Dermis blood vessel endothelial cell (primary cell): ENCODE measurements at places on chromosomes 1 and 21. TPM values are rescaled to one million over a fixed set of nuclear protein-coding genes. Genes with fewer than 3 reads are reported as not detected.

DNA sequence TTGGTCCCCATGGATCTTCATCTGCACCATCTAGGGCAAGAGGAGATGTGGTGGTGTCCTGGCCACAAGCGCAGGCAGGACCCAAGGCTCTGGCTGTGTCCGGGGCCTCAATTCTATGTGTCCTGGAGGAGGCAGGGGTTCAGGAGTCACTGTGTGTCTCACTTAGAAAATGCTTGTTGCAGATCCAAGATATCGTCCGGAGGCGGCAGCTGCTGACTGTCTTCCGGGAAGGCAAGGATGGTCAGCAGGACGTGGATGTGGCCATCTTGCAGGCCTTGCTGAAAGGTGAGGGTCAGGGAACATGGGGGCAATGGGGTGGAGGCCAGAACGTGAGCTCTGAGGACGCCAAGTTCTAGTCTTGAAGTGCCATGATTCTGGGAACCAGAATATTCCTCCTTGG is 29.1 kb downstream of the TRPM2 start:
- DNase-seq: no peak

DNA sequence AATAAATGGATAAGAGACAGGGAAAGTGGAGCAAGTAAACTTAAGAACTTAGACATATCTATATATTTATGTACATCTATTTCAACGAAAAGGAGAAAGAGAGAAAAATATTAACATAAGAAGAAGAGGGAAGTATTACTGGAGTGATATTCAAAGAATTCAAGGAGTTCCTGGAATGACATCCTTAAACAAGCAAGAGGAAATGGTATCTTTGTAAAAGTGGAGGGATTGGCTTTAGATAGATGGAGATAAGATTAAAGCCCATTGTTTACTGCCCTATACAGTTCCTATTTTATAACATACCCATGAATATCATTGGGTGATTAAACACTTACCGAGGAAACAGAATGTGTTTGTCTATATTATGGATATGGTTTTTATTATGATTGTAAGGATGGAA is 1036.3 kb downstream of the TTLL7 start:
- DNase-seq: no peak

DNA sequence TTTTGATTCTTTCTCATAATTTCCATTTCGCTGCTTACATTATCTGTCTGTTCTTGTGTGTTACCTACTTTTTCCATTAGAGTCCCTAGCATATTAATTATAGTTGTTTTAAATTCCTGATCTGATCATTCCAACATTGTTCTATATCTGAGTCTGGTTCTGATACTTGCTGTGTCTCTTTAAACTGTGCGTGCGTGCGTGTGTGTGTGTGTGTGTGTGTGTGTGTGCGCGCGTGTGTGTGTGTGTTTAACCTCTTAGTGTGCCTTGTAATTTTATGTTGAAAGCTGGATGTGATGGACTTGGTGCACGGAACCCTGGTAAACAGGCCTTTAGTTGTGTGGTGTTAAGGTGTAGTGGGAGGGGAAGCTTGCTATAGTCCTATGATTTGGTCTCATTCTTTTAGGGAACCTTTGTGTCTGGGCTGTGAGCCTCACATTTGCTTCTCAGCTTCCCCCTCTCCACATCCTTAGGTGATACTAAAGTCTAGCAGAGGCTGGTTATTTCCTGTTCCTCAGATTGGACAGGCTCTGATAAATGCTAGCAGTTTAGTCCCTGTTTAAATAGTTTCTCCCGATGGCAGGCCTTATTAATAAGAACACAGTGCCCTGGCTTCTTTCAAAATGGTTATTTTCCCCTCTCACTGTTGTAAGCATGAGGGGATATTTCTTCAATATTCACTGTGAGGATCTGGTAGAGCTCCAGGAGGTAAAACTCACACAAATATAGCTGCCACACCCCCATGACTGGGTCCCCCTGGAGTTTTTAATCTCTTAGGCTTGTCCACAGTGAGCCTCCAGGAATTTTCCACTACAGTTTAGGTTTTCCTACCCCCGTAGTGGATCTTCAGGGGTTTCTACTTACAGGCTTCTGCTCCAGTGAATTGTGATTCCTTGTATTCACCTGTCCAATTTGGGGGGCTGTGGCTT is 118.3 kb downstream of the GALNT2 start:
- DNase-seq: no peak

DNA sequence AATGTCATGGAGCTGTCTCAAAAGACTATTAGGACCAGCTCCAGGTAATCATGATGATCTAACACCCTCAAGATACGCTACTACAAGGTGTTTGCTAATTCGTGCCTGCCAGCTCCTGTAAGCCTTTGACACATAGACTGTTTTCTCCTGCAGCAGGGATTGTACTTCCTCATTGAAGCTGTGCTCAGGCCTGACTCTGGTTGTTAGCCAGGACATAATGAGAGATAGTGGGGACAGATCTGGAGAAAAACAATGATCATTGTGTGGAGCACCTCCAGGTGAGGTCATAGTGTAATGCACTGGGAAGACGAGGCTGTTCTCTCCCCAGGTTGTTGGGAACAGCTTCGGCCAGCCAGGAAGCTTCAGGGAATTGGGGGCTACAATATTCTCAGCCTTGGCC is 94.6 kb downstream of the SETD4 start:
- DNase-seq: no peak

GRCh38 chr1:62221171-62221570 is 26.5 kb downstream of the L1TD1 start:
- no peak for DNase-seq

- DNase-seq: no peak
Observed at GRCh38 chr1:52239708-52240001, 97.8 kb downstream of the ZFYVE9 start.

GRCh38 chr21:45347712-45348499 is 57.1 kb upstream of the COL18A1 start:
- no peak for DNase-seq

DNA sequence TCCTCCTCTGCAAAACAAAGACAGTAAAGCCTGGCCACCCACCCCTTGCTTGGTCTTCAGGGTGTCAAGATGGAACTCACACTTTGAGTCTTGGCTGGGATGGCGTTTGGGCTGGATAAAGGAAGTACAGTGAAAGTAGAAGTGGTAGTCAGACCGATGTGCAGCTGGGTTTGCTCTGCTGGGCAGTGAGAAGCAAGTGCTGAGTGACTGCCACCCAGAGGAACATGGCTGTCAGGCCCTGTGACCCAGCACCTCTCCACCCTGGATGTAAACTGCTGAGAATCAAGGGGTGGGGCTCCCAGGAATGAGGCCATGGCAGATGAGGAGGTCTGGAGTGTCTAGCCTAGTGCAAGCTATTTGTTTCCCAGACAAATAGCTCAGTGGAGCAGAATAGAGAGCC is 51.2 kb downstream of the POFUT2 start:
- DNase-seq: no peak

- DNase-seq: no peak
Observed at GRCh38 chr1:9996624-9997582, at the start of gene RBP7. Gene RBP7 (plus strand): TSS chr1:9997228. CDS start chr1:9997259, 31 bp downstream.

DNA sequence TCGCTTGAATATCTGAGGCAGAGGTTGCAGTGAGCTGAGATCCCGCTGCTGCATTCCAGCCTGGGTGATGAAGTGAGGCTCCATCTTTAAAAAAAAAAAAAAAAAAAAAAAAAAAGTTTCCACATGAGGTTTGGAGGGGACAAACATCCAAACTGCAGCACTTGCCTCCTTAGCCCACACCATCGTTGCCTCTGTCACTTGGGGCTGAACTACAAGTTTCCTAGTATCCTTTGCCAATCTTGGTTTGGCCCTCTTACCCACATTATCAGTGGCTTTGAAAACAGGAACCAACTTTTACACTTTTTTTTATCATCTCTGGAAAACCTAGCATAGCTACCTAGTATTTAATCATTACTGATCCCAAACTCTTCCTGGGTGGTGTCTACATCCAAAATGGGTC is 59.2 kb downstream of the CLSTN1 start:
- DNase-seq: no peak

- no peak for DNase-seq
Observed at GRCh38 chr1:78836726-78837125, 169.8 kb downstream of the ADGRL4 start.

DNA sequence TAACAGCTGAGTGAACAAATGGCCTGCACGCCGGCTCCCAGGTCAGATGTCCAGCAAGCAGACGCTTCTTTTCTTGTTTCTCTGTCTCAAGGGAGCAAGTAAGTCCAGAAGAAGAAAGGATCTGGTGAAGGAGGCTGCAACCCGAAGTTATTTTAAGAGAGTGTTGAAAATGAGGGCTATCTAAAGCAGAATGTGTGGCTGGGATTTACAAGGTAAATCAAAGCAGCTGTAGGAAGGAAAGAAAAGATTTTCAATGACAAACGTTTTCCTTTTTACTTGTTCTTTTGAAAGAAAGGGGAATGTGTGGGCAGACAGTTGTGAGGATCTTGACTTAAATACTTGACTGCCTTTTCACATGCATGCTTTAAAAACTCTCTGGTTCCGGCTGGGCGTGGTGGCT is 311.5 kb downstream of the KIF26B start:
- no peak for DNase-seq

GRCh38 chr1:76666499-76666898 is 200.8 kb upstream of the ST6GALNAC5 start:
- no peak for DNase-seq

- DNase-seq: no peak
Observed at GRCh38 chr1:209305221-209305954, 278.1 kb upstream of the CAMK1G start.

- no peak for DNase-seq
Observed at GRCh38 chr1:68745451-68745850, 248.6 kb upstream of the DEPDC1 start.

GRCh38 chr1:157487096-157487495 is 65.2 kb downstream of the FCRL5 start:
- DNase-seq: no peak

DNA sequence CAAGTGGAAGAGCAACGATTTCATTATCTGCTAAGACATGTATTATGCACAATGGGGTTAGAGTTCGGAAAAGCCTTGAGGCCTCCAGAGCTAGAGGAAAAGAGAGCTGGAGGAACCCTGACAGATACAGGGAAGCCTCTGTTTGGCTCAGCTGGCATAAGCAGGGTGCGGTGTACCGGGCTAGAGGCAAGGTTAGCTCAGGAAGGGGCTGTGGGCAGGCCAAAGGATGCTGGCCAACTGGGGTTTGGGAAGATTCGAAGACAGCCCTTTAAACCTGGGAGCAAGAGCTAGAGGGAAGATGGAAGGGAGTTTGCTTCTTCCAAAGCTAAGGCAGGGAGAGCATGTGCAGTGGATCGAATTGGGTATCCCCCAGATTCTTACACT is 107.6 kb upstream of the TLR5 start:
- no peak for DNase-seq

- DNase-seq: no peak
Observed at GRCh38 chr1:17121881-17122280, 2.6 kb upstream of the PADI2 start.

DNA sequence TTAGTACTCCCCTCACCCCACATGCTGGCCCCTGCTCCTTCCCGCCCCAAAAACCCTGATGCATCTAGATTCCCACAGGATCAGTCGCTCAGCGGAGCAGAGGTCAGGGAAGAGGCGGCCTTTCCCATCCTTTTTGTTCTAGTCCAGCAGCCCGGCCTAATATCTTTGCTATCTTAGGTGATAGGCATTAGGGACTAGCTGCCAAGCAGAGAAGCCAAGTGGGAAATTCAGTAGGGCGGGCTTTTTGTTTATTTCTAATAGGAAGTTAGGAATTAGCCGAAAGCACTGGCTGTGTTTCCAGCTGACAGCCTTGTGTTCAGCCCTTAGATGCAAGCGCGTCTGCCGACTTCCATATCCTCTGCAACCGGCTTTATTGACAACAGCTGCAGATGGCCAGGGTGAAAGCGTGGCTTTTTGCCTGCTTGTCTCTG is 59.0 kb upstream of the BCAR3 start:
- DNase-seq: peak; percentile 2

GRCh38 chr1:27858072-27858948 is 14.0 kb upstream of the THEMIS2 start:
- peak; percentile 87 for DNase-seq

- peak; percentile 41 for DNase-seq
Observed at GRCh38 chr1:54172614-54173599, 20.1 kb upstream of the CDCP2 start.

GRCh38 chr1:94739521-94740061 is 80.6 kb upstream of the SLC44A3 start:
- DNase-seq: no peak

GRCh38 chr21:46634427-46634826 is 1.0 kb upstream of the PRMT2 start:
- DNase-seq: no peak

GRCh38 chr1:226308723-226309397 is at the start of gene LIN9:
Gene LIN9 (minus strand): TSS chr1:226309164. CDS start chr1:226309139, 25 bp downstream.
- DNase-seq: peak; percentile 94

DNA sequence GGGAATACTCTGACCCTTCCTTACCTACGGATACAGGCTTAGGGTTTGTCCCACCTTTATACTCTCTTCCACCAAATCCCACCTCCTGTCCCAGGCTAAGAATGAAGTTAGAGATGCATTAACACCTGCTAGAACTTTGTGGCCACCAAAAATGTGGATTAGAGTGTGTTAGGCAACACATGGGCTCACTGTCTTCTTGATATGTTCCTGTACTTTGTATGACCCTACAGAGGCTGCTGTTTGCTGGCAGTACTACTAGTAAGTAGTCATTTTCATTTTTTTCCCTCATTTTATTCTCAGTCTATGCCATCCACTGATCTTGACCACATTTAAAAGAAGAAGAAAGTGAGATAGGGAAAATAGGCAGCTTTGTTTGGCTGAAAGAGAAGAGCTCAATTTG is 21.0 kb upstream of the TMEM39B start:
- no peak for DNase-seq

- DNase-seq: peak; percentile 90
Observed at GRCh38 chr1:27873671-27874384, 1.5 kb downstream of the THEMIS2 start.

DNA sequence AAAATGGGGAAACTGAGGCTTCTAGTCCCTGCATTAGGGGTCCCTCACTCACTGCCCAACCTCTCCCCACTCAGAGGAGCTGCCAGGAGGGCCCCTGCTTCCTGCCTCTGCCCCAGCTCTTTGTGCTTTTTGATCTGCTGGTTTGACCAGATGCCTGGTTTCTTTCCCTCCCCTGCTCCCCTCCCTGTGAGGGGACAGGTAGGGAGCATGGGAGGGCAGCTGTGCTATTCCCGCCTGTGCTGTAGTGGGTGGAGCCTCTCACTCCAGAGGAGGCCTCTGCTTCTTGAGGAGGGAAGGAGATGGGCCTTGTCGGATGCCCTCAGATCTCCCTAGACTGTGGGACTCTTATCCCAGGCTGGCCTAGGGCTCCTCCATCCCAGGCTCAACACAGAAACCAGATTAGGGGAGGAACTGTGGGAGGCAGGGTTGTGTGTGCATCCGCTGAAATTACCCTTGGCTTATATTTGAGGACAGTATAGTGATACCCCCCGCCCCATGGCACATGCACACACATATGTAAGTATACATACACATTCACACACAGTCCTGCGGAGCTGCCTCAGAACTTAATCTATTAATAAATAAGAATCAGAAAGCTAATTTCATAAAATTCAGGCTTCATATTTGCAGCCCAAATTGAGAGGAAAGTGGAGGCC is 4.6 kb downstream of the BOLA1 start:
- DNase-seq: no peak

Gene CENPF
- total RNA-seq: 22.3 and 123 TPM in 2 replicates

Gene TLCD4
- 0.09 and 0.34 TPM in 2 replicates for total RNA-seq

Gene LMOD1
- under 0.01 TPM in 1 of 2 replicates, not detected in the other for total RNA-seq

Gene GBP6
- total RNA-seq: under 0.01 TPM in 1 of 2 replicates, not detected in the other

Gene FCAMR
- total RNA-seq: not detected in 2 replicates

Gene OR6K3
- not detected in 2 replicates for total RNA-seq

Gene TEKT2
- 0.14 and 0.68 TPM in 2 replicates for total RNA-seq

Gene TTC13
- total RNA-seq: 22.3 and 37.8 TPM in 2 replicates
